Fibroblast of gingiva (primary cell): ENCODE measurements at places on chromosomes 2 and 18.

DNA sequence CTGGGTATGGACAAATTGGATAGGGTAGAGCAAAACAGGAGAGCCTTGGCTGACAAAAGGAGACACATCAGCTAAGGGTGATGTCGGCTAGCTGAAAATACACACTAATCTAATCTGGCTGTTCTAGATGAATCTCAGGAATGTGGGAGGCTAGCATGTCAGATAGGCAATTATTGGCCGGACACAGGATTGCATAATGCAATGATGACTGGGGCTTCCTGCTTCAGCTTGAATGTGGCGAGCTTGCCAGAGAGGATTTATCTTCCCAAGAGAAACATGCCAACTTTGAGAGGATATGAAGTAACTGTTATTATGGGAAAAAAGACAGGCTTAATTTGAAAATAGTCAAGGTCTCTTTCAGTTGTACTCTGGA lies 102.4 kb downstream of the TRIB2 start:
- peak; percentile 98 for DNase-seq

- DNase-seq, result no peak
These were observed 58.9 kb downstream of the FAM168B start for GRCh38 chr2:131034122-131035051.

- DNase-seq, result no peak
These were observed 4.3 kb downstream of the PAX8 start for GRCh38 chr2:113274432-113274831.

DNA sequence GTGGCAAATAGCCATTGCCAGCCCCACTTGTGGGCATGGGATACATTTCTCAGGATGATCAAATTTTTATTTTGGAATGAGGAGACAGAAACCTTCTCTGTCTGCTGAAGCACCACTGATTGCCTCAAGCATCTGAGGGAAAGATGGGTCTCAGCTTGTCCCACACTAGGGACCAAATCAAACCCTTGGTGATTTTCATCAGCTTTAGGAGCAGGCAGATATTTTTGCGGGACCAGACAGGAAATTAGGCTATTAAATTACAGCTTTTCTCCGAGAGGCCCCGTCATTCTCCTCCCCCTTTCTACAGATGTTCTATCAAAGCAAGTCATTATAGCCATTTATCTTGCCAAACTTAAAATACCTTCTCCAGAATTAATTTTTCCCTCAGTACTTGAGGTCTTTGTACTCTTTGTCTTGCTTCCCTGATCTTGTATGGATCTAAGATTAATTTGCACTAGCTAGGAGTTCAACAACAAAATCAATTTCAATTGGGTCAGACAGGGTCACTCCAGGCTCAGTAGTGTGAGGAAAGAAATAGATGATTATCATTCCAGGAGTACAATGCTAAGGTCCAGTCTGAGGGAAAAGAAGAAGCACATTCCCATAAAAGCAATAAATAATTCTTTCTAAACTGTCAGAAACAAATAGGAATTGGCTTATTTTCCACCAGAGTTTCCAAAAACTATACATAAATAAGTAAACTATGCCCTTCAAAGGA lies 818.1 kb upstream of the SOX11 start:
- DNase-seq, result no peak

GRCh38 chr18:45482286-45482685 lies 133.0 kb upstream of the SLC14A2 start:
- DNase-seq, result no peak

- peak; percentile 29 for DNase-seq
These were observed 495.0 kb downstream of the TMX3 start for GRCh38 chr18:68219872-68220271.

GRCh38 chr18:54946149-54946581 lies 13.1 kb downstream of the CCDC68 start:
- DNase-seq, result no peak

DNA sequence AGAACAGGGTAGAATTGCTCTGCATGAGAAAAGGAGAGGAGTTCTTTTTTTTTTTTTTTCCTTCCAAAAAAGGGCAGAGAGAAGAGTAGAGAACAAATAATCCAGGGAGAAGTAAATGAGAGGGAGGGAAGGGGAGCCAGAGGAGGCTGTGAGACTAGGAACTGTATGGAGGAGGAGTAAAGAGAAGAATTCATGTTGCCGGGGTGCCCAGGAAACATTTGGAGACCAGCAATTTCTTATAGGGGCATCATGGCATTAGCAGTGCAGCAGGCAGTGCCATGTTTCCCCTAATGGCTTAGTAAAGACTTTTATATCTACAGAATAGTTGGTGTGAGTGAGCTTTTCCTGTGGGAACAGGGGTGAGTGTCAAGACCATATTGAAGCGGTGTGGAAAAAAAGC lies 86.4 kb upstream of the SESTD1 start:
- no peak for DNase-seq
